Breast epithelium (tissue), 4 donors: ENCODE measurements at places on chromosomes 2 and 18.

DNA sequence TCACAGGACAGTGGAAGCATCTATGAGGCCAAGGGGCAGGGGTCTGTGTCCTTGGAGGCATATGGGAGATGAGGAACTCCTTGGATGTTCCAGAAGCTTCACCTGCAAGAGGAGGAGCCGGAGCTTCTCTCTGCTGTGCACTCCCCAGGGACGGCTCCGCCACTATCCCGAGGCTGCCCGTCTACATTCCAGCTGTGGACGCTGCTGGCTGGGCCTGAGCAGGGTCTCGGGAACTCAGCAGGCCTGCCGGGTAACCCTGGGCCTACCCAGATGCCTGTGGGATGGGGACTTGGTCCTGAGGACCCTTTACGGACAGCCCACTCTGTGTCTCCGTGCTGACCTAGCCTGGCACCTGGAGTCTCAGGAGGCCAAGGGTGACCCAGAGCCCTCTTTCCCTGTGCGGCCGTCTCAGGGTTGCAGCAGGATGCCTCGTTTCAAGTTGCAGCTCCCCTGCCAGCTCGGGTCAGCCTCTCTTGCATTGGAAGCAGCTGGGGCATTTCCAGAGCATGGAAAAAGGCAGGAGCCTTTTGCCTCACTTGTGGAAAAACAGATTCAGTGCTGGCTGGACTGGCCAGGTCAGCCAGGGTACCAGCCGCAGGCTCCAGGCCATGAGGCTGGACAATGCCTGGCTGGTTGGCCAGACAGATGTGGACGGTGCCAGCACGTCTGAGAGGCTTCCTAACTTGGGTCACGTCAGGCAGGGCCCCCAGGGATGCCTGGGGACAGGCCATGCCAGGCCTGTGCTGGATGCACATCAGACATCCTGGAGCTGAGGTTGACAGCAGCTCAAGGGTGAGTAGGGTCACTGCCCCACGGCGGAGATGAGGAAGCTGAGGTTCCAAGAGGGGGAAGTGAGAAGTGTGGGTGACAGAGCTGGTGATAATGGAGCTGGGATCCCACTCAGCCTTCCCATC lies 41.5 kb downstream of the SCTR start:
- peak; percentile 10 for DNase-seq

DNA sequence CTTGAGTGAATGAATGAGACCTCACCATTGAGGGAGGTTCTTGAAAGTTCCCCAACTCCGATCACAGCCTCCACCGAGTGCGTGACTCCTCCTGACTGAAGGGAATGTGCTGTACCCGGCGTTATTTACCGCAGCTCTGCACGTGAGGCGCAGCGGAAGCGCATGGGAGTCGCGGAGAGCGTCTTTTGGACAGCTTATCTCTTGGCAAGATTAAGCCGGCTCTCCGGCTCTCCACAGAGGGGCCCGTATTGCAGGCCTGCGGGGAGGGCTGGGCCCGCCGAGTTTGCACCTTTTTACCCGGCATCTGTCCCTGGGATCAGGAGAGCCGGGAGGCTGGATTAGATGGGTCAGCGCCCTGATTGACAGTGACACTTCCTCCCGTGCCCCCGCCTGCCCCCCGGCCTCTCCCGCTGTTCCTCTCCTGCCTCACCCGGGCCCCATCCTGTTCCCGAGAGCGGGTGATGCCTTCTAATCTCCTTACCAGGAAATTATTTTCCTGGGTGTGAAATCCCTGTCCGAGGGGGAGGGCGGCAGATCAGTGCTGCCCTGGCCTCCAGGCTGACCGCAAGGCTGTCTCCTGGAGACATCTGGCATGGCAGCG lies 176.3 kb downstream of the INHBB start:
- DNase-seq, result no peak

GRCh38 chr2:163132850-163133249 lies 294.3 kb upstream of the KCNH7 start:
- DNase-seq, result no peak

DNA sequence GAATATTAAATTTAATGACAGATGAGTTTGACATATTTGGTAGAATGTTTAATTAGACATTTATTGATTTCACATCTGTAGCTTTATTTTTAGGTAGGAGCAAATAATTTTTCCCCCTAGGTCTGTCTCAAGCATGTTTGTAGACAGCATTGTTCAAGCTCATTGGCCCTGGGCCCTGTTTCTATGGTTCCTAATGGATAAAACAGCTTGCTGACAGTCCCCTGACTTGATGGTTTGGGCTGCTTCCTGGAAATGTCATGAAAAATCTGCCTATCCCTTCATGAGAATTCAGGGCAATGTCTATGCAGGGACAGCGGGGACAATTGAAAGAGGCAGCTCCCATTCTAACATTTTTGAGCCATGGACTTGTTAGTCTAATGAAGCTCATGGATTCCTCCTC lies 14.6 kb upstream of the MEP1B start:
- no peak for DNase-seq

DNA sequence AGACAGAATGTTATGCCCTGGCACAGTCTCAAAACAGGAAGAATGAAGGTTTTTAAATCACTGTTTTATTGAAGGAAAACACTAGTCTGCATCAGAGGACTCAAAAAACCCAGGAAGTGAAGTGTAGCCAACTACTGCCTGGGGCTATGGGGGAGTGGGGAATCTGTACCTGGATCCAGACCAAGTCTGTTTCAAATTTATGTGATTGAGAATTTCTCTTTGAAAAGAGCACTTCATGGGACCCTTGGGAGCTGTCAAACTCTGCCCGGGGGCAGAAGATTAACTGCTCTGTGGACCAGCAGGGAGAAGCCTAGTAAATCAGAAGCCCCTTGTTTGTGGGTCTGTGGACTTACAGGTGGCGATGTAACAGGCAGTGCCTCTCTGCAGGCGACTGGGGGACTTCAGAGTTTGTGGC lies 45.3 kb upstream of the TANC1 start:
- no peak for DNase-seq

- no peak for DNase-seq
These were observed 8.6 kb downstream of the ANKRD62 start for GRCh38 chr18:12102136-12102842.
